Endothelial cell (in vitro differentiated cells): ENCODE measurements at places on chromosomes 1 and 21.

GRCh38 chr1:43541721-43542401 lies 11.2 kb downstream of the PTPRF start:
- H3K27ac ChIP-seq = no peak overlapping the region
- H3K36me3 ChIP-seq = peaks cover 28% of the 10 kb centered on the region
- DNase-seq = no peak
- H3K27me3 ChIP-seq = peaks cover 11% of the 10 kb centered on the region
- peaks cover 30% of the 10 kb centered on the region for H3K4me1 ChIP-seq
- H3K4me3 ChIP-seq = no peak overlapping the region

DNA sequence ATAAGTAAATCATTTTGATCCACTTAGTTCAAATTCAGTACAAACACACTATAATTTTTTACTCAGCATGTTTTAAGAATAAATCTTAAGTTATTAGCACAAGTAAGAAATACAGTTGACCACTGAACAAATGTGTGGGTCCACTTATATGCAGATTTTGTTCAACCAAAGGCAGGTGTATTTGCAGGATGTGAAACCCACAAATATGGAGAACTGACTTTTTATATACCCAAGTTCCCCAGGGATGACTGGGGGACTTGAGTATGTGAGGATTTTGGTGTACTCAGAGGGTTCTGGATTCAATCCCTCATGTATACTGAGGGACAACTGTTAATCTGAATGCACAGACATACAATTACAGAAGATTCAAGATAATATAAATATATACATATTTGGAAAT lies 25.7 kb upstream of the ERICH3 start:
- H3K27me3 ChIP-seq = no peaks in the 10 kb centered on the region
- no peak overlapping the region for H3K4me3 ChIP-seq
- H3K27ac ChIP-seq = no peak overlapping the region
- H3K36me3 ChIP-seq = no peaks in the 10 kb centered on the region
- no peaks in the 10 kb centered on the region for H3K4me1 ChIP-seq

GRCh38 chr1:27992276-27992675 lies 32.5 kb downstream of the XKR8 start:
- H3K27me3 ChIP-seq = no peaks in the 10 kb centered on the region
- DNase-seq = peak; percentile 20
- no peak overlapping the region for H3K4me3 ChIP-seq
- H3K36me3 ChIP-seq = peaks cover 17% of the 10 kb centered on the region

- H3K27ac ChIP-seq = no peak overlapping the region
- H3K4me3 ChIP-seq = no peak overlapping the region
- no peak for DNase-seq
- H3K36me3 ChIP-seq = no peaks in the 10 kb centered on the region
- no peaks in the 10 kb centered on the region for H3K27me3 ChIP-seq
- H3K4me1 ChIP-seq = no peaks in the 10 kb centered on the region
These were observed 60.5 kb upstream of the FOXD3 start for GRCh38 chr1:63261736-63262458.
